MCF 10A (cell line): ENCODE measurements at places on chromosomes 7 and 10.

DNA sequence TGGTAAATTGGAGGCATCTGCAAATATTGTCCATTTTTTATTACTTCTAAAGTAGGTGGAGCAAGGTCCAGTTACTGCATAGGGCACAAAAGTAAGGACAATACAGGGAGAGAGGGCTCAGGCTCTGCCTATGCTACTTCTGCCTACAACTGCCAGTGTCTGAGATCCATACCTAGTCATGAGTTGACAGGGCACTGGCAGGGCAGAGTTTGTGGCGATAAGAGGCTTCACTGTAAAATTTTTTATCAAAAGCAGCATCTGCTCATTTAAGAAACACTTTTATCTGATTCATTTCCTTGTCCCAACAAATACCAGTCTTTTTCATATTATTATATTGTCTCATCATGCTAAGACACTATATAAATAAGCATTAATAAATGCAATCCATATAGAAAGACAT is 178.0 kb downstream of the LRRN3 start:
- DNase-seq: no peak

DNA sequence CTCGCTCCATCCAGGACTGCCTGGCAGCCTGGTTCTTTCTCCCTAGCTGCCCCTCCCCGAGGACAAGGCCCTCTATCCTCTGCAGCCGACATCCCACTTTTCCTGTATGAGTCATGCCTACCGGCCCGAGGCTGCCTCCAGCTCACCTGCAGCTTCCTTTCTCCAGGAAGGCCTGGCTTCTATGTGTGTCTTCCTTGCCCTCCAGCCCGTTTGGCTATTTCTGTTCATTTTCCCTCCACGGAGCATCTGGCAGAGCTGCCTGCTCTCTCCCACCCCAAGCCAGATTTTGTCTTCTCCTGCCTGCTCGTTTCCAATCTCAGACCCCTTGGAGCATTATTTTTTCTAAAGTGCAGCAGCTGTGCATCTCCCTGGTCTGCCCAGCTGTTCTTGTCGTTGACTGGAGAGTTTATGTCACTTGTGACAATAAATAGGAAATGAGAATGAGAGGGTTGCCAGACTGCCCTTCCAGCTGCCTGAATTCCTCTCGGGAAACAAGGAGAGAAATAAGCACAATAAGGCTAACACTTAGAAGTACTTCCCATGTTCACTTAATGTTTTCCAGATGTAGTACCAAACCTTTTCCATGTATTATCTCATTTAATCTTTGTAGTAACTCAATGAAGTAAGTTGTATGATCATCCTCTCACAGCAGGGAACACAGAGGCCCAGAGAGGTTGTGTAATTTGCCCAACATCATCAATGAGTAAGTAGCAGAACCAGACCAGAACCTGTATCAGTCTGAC is 19.7 kb downstream of the UBTD1 start:
- DNase-seq: peak; percentile 77

DNA sequence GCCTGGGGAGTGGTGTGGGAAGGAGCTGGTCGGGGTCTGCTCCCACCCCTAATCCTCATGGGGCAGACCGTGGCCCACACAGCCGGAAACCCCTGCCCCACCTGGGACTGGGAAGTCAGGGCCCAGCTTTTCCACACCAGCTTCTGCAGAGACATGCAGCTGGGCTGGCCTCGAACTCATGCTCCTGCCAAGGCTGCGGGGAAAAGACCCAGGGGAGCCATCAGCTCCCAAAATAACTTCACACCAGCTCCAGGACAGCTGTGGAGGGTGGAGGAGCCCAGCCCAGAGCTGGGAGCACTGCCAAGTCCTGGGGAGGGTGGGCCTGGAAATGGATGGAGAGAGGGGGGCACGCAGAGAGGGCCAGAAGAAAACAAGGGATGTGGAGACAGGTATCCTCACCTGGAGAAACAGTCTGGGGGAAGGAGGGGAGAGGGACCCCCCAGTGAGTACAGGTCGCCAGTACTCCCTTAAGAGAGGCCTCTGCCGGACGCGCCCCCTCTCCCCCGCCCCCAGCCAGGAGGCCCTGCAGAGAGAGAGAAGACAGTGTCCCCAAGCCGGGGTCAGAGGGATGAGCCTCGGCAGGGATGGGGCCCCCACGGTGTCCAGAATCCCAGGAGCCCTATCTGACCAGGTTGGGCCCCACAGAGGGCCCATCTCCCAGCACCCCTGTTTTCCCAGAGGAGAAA is 11.5 kb upstream of the GRIFIN start:
- no peak for DNase-seq

DNA sequence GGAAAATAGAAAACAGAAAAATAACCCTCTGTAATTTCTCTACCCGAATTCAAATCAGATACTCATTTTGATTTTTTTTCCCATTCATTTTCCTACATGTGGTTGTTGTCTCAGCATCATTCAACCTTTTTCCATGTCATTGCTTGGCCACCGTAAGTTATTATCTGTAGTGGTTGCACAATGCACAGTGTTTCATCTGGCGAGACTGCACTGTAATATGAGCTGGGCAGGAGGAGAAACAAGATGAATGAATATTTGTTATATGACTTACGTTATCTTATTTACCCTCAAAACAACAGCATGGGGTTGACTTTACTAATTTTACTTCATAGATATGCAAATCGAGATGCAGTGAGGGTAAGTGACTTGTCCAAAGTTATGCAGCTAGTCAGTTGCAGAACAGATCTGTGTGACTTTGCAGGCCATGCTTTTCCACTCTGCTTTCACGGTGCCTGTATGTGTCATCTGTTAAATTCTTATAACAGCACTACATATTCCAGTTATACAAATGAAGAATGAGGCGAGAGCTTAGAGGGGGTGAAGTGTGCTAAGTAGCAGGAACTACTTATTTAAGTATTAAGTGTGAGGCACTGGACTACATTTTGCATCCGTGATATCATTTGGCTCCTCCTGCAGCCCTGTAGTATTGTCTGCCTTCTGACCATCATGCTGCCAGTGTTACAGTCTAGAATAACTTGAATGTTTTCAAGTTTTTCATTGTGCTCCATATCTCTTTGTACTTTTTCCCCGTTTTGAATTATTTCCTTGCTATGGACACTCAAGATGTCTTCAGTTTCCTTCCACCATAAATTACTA is 56.7 kb downstream of the ZMYND11 start:
- peak; percentile 55 for DNase-seq

DNA sequence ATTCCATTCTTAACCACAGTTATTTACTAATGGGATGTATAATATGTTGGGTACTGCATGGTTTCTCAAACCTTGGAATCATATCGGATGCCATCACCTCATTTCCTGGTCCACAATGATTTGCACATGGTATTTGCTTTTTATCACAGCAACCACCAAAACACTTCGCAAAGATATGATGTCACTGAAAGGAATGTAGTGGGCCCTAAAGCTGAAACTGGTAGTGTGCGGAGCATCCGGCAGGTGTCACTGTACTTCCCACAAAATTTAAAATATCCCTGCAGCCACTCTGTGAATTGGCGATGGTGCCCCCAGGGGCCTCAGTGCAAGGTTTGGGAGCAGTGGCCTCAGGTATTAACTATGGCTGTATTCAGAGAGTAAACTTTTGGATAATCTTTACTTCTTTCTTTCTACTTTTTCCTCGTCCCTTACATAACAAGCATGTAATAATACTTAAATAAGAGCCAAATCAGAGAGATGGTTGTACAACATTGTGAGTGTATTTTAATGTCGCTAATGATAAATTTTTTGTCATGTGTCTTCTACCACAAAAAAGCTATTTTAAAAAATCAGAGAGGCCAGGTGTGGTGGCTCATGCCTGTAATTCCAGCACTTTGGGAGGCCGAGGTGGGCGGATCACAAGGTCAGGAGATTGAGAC is 66.2 kb downstream of the FAM241B start:
- DNase-seq: peak; percentile 70

- DNase-seq: no peak
Measured at GRCh38 chr7:64046041-64046389, 781 bp downstream of the ZNF727 start.

DNA sequence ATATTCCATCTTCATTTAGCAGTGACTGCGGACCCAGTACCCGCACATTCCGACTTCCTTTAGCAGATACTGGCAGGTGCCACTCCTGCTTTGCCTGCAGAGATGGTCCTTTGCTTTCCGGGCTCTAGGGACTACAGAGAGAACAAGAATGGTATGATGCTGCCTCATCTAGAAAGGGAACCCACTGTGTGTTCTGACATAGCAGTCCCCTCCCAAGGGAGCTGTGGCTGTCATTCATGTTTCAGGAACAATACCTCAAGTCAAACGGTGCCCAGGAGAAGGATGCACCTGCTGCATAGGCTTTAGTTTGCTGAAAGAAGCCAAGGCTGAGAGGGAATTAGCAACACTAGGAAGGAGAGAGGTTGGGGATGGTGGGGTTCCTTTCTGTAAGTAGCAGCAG is 15.9 kb upstream of the TMEM72 start:
- DNase-seq: no peak

DNA sequence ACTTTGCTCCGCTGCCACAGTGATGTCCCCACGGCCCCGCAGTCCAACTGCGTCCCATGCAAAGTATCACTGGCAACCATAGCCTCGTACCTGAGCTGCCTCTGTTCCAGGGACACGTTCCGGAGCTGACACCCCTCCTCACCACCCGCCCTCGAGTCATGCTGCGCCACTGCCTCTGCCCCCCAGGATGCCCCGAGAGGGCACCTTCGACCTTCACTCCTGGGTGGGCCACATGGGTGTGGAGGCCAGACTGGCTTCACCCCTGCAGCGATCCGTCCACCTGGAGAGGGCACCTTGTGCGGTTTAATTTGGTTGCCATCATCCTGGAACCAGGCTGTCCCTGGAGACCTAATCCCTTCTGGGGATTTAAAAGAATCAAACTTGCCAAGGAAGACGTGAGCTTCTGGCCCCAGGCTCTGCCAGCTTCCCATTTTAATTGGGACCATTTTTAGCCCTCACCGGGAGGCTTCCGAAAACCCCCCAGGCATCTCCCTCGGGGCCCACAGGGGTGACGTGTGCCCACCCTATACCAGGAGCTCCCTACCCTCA is 19.2 kb upstream of the TNRC18 start:
- no peak for DNase-seq

GRCh38 chr7:48875045-48875916 is 49.1 kb upstream of the CDC14C start:
- DNase-seq: peak; percentile 43
